ENCODE measurements at places on chromosomes 5 and 9.

GRCh38 chr5:52139888-52140615 is 647.7 kb upstream of the ITGA1 start:
- no peak for DNase-seq

GRCh38 chr9:93257808-93258331 is 73.9 kb downstream of the WNK2 start:
- DNase-seq = no peak

GRCh38 chr5:146813346-146814157 is 65.0 kb downstream of the PPP2R2B start:
- no peak for DNase-seq

GRCh38 chr9:134986957-134987356 is 69.2 kb upstream of the FCN1 start:
- no peak for DNase-seq

GRCh38 chr9:29069376-29069775 is 1496.1 kb upstream of the C9orf72 start:
- no peak for DNase-seq

GRCh38 chr9:96150324-96151227 is 151.4 kb downstream of the HSD17B3 start:
- DNase-seq = peak; percentile 24

DNA sequence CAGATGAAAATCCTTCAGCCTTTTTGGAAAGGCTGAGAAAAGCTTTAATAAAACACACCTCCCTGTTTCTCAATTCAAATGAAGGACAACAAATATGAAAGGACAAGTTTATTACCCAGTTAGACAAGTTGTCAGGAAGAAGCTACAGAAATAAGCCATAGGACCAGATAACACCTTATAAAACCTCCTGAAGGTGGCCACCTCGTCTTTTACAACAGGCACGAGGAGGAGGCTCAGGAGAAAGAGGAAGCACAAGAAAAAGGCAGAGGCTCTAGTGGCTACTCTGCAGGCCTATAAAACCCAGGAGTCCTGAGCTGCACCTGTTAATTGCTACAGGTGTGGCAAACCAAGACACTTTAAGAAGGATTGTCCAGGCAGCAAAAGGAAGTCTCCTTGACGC is 352.1 kb upstream of the CDH18 start:
- DNase-seq = no peak

DNA sequence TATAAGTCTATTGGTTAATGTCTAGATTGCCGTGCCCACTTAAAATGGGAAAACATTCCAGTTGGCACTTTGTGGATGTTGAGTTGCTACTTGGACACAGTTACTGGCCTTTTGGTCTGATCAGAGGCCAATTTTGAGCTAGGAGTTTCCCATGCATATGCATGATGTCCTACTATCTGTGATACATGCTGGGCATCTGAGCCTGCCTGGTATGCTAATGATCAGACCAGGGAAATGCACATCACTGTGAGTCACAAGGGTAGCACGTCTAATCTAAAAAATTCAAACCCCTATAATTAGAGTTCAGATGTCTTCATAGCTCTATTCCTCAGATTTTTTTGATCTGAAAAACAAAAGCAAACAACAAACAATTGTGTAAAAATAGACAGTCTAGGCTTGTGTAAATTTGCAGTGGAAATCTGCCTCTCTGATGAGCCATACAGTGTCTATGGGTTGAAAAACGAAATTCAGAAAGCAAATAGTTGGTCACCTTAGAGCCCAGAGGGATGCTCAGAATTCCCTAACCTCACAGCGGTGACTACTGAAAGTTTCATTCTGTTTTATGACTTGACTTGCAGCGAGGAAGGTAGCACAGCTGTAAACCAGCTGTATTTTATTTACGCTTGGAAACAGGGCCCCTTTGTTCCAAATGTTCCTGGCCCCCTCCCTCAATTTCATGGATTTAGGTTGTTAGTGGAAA is 37.3 kb downstream of the PALM2AKAP2 start:
- DNase-seq = no peak

- no peak for DNase-seq
Observed at GRCh38 chr9:120742951-120743416, 28.7 kb upstream of the MEGF9 start.

GRCh38 chr5:169071-169727 is 22.1 kb upstream of the LRRC14B start:
- no peak for DNase-seq

DNA sequence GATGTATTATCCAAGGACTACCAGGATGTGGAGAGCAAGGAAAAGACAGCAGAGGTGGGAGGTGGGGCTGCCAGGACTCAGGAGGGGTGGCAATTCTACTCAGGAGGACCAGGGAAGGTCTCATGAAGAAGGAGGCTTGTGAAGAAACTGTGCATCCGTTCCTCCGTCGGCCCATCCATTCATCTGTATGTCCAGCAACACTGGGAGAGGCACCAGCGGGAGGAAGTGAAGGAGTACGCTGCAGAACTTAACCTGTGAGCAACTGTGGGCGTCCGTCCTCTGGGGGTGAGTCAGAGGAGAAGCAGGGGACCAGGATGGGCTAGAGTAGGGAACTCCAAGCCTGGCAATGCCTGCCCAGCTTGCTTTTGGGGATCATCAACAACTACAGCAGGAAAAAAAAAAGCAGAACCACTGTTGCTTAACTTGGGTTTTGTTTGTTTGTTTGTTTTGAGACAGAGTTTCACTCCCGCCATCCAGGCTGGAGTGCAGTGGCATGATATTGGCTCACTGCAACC is 47.3 kb upstream of the NEURL1B start:
- no peak for DNase-seq

DNA sequence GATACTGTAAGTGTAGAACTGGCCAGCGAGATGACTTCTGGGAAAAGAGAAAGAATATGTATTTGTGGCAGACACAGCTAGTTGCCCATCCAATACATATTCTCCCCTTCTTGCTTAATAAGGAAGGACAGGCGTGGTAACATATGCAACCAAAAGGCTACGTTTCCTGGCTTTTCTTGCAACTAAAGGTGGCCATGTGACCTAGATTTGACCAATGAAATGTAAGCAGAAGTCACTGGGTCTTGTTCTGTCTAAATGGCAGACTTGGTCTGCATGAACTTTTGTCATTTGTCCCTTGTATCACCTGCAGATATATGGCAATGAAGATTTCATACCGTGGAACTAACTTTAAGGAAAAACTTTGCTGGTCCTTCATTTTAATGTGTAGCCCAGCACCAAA is 183.8 kb downstream of the CDH12 start:
- DNase-seq = no peak

DNA sequence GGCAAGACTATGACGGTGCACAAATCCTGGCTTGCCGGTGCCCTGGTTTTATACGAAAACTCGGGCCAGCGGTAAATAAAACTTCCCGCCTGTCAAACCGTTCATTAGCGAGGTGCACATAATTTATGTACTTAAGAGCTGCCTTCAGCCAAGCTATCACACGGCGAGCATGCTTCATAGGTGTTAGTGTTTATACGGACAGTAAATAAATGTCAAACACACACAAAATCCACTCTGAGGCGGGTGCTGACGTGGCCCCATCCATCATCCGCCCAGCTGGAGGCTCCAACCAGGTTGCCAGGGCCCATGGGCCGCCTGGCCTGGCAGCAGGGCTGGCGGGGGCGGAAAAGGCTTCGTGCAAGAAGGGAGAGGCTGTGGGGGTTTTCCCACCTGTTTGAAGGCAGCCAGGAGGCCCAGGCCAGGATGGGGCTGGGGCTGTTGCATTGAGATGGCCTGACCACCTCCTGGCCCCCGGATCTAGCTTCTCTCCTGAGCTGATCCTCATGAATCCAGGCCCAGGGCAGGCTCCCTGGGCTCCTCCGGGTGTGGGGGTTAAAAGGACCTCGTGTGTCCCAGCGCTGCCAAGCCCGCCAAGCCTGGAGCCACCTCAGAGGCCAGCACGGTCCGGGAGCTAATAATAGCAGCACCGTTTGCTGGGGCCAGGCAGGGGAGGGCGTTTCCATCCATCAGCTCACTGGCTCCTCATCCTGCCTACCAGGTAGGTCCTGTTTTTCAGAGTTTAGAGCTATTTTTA is 43.2 kb downstream of the BARX1 start:
- no peak for DNase-seq

DNA sequence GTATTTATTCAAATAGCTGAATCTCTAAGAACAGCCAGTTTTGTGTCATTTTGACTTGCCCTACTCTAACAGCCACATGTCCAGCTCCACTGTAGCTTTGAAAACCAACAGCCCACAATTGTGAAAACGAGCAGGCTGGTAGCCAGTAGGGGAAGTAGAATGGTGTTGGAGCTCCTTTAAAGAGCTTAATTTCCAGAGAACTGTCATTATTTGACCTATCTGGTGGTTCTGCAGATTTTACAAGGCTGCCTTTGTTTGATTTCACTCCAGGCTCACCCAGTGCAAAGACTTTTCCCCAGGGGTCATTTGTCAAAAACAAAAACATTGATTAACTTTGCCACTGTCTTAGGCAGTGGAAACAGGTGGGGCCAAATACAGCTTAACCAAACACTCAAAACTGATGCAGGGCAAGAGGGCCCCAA is 3.2 kb upstream of the PJA2 start:
- DNase-seq = no peak

DNA sequence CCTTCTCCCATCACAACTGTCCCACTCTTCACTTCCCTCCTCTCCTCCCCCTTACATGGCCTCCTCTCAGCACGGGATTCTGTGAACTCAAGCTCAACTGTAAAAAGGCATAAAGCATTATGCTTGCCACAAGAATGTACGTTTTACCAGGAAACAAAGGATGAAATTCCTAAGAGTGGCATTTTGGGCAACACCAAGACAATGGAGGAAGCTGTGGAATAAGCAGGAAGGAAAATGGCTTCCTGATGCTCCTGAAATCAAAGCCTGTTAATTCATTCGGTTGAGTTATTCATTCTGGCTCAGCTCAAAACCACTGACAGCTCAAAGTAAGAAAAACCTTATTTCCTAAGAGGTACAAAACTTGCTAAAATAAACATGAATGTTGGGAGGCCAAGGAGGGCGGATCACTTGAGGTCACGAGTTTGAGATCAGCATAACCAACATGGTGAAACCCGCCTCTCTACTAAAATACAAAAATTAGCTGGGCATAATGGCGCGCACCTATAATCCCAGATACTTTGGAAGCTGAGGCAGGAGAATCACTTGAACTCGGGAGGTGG is 40.8 kb upstream of the DMRT1 start:
- no peak for DNase-seq

- DNase-seq = no peak
Observed at GRCh38 chr5:127306647-127307046, 16.1 kb downstream of the MEGF10 start.

- no peak for DNase-seq
Observed at GRCh38 chr5:163608621-163609020, 103.2 kb downstream of the MAT2B start.

- DNase-seq = no peak
Observed at GRCh38 chr5:144422018-144422727, 251.5 kb downstream of the KCTD16 start.

DNA sequence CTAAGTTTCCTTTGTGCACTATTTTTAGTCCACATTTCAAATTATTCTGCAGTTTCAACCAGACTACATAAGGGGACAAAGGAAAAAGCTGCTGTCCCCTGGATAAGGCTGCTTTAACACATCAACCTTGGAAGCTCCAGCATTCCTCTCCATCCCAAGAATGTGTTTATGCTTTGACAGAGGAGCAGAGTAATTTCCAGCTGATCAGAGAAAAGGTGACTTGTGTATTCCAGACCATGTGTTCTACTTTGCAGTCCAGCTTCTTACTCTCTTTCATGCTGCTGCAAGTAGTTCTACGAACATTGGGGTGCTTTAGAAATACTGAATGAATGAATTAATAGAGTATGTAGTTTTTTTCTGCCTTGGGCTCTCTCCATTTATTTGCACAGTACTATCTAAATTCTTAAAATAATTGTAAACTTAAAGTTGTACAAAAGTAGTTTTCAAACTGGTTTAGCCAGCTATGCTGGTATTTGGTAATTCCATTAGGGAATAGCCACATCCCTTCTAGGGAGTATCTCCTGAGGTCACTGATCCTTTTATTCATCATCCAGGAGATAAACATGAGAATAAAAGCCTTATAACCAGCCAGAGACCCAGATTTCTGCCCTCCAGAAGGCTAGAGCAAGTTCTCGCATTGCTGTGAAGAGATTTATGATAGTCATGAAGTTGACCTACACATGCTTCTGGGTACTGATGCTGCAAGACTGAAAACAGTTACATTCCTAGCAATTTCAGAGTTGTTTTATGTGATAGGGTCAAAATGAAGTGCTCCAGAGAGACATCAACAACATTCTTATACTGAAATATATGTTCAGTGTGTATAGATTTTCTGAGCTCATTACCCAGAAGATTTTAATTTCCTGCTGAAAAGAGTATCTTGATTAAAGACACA is 215.2 kb downstream of the COMMD10 start:
- DNase-seq = no peak

- no peak for DNase-seq
Observed at GRCh38 chr5:144315026-144315425, 144.4 kb downstream of the KCTD16 start.

GRCh38 chr5:38799556-38800377 is 46.0 kb upstream of the OSMR start:
- DNase-seq = no peak

DNA sequence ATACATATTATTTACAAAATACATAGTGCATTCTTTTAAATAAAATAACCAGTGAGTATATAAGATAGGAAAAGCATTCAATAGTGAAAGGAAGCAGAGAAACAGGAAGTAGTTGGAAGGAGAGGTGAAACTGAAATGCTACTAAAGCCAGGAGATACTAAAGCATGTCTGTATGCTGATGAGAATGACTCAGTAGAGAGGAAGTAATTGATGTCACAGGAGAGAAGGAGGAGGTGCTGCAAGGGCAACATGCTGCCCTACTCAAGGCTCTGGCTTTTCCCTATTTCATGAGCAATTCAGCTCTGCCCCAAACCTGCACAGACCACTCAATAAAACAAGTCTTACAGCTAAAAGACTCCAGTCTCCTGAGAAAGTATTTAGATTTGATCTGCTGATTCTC is 108.5 kb upstream of the TXNDC8 start:
- DNase-seq = no peak

GRCh38 chr5:10286162-10286861 is 21.4 kb downstream of the CMBL start:
- DNase-seq = no peak

DNA sequence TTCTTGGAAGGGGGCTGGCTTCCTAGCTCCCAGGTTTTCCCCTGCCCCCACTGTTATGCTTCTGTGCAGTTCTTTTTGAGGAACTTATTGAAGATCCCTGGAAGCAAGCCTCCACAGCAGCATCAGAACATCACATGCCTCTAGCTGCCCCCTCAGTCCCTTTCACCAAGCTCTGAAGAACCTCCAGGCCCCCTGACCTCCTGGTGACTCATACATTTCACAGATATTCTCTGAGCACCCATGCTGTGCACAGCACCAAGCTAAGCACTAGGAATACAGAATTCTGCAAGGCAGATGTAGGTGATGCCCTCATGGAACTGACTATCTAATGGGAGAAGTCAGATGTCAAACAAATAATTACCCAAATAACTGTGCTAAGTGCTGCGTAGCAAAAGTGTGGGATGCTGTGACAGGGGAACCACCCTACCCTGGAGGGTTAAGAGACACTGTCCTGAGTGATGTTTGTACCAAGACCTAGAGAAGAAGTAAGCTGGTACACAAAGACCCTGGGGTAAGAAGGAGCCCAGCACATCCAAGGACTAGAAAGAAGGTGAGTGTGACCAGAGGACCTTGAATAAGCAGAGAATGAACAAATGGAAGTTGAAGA is 213.7 kb upstream of the NR4A3 start:
- DNase-seq = no peak

Data from activated CD4-positive, alpha-beta T cell treated with anti-CD3 and anti-CD28 coated beads for 24 hours (primary cell).